Lower lobe of right lung (tissue), 2 donors: ENCODE measurements at places on chromosomes 1 and 21. TPM values are rescaled to one million over a fixed set of nuclear protein-coding genes. Genes with fewer than 3 reads are reported as not detected.

DNA sequence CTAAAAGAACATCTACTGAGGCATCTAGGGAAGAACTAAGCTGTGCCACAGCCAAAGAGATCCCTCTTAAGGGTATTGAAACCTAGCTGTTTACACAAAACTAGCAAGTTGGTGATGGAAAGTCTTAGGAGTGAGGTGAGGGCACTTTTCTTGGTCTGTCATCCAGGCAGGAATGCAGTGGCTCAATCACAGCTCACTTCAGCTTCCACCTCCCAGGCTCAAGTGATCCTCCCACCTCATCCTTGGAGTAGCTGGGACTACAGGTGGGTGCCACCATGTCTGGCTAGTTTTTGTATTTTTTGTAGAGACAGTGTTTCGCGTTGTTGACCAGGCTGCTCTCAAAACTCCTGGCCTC is 2.4 kb downstream of the PLEKHO1 start:
- DNase-seq, result no peak
- H3K27me3 ChIP-seq, result no peaks in the 10 kb centered on the region

- peaks cover 15% of the 10 kb centered on the region for H3K4me1 ChIP-seq
- H3K4me3 ChIP-seq, result no peak overlapping the region
- DNase-seq, result no peak
- H3K36me3 ChIP-seq, result no peaks in the 10 kb centered on the region
Measured at GRCh38 chr1:6695868-6696267, 5.7 kb downstream of the DNAJC11 start.

GRCh38 chr1:172139196-172139595 is 281.3 kb upstream of the C1orf105 start:
- H3K4me1 ChIP-seq, result no peaks in the 10 kb centered on the region

DNA sequence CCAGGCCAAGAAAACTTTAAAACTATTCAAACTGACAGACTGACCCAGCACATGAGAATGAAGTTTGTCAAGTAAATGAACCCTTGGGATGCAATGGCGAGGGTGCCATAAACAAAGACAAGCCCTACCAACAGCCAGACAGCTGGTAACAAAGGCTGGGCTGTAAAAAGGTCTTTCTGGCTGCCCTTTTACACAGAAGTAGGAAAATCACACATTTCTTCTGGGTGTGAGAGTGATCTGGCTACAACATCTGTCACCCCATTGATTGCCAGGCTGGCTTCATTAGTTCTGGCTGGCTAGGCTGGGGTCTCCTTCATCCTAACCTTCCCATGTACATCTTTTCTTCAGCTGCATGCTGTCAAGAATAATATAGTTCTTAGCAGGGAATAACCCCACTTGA is 83.6 kb upstream of the FOXD3 start:
- no peak overlapping the region for H3K27ac ChIP-seq
- H3K27me3 ChIP-seq, result no peaks in the 10 kb centered on the region
- no peaks in the 10 kb centered on the region for H3K36me3 ChIP-seq
- H3K4me3 ChIP-seq, result no peak overlapping the region
- no peaks in the 10 kb centered on the region for H3K4me1 ChIP-seq

GRCh38 chr1:10866321-10867093 is 70.1 kb upstream of the CASZ1 start:
- no peaks in the 10 kb centered on the region for H3K36me3 ChIP-seq
- H3K27me3 ChIP-seq, result peaks cover 35% of the 10 kb centered on the region
- peaks cover 16% of the 10 kb centered on the region for H3K4me1 ChIP-seq
- no peak for DNase-seq
- H3K4me3 ChIP-seq, result peak overlapping the region; percentile 36
- no peak overlapping the region for H3K27ac ChIP-seq

- H3K36me3 ChIP-seq, result no peaks in the 10 kb centered on the region
- H3K4me3 ChIP-seq, result no peak overlapping the region
- no peaks in the 10 kb centered on the region for H3K27me3 ChIP-seq
- no peak for DNase-seq
- peak overlapping the region; percentile 48 for H3K27ac ChIP-seq
- H3K4me1 ChIP-seq, result no peaks in the 10 kb centered on the region
Measured at GRCh38 chr1:46150085-46150484, 17.7 kb upstream of the PIK3R3 start.

GRCh38 chr1:8021676-8022266 is 4.3 kb downstream of the ERRFI1 start:
- DNase-seq, result no peak
- H3K4me1 ChIP-seq, result peaks cover 67% of the 10 kb centered on the region
- H3K27ac ChIP-seq, result no peak overlapping the region
- H3K4me3 ChIP-seq, result no peak overlapping the region
- no peaks in the 10 kb centered on the region for H3K36me3 ChIP-seq

The WNT9A gene
- 7.0 TPM for total RNA-seq
